Stimulated activated CD4-positive, alpha-beta T cell treated with anti-CD3 and anti-CD28 coated beads, Interleukin-4, amount 100 ng/mL, for 1 hour (primary cell): ENCODE measurements at places on chromosomes 5 and 9.

GRCh38 chr5:11075035-11075805, 314.2 kb upstream of the DAP start:
- no peak for DNase-seq

GRCh38 chr5:64637837-64638443, 52.4 kb upstream of the SHISAL2B start:
- no peak for DNase-seq

- DNase-seq: no peak
Observed at GRCh38 chr5:76471987-76472334, 68.9 kb downstream of the IQGAP2 start.

- no peak for DNase-seq
Observed at GRCh38 chr9:94511955-94512265, 43.0 kb upstream of the PCAT7 start.

DNA sequence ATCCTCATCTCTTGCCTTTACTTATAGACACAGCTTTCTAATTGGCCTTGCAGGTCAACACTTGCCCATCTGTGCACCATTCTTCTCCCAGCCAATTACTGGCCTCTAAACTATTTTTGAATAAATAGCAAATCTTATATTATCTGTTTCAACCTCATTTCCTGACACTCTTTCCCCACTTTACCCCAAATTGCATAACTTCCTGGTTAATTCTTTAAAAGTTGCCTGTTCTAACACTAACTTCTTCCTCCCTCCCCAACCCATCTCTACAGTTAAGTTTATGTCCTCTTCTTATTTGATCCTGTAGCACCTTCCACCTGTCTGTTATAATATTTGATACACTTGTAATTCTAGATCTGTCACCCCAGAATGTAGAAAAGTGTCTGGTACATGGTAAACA, 372.1 kb downstream of the PDE4D start:
- no peak for DNase-seq

GRCh38 chr5:106637275-106637674, 1033.5 kb downstream of the EFNA5 start:
- DNase-seq: no peak

GRCh38 chr5:59828623-59829022, 64.9 kb downstream of the PDE4D start:
- no peak for DNase-seq

DNA sequence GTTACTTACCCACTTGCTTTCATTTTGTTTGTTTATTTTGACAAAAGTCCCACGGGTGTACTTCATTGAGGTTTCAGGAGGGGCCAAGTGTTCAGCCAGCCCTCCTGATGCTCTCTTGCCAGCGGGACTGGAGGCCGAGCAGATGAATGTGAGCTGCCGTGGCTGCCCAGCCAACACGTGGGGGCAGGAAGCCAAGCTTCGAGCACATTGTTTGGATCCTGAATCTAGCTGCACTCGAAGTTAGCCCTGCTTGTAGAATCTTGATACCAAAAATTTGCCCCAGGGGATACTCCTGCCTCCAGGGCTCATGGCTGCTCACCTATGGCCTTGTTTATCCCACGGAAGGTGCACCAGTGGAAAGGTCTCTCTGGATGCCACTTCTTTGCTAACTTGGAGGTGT, 49.3 kb downstream of the RASGEF1C start:
- no peak for DNase-seq

- no peak for DNase-seq
Observed at GRCh38 chr5:170606941-170607340, 103.1 kb downstream of the KCNIP1 start.

GRCh38 chr9:68692519-68692918, 12.5 kb upstream of the PIP5K1B start:
- no peak for DNase-seq

DNA sequence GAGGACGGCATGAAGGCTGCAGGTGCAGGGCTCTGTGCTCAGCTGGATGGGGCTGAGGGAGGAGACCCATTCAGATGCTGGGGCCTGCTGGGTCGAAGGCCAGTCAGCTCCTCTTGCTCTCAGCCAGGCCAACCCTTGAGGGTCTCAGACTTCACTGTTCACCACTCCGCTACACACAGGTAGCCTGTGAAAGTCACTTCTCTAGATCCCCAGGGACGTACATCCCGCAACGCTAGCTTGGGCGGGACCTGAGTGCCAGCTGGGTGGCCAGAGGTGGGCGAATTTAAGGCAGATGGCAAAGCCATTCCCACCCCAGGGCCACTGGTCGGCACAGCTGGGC, 42.2 kb upstream of the FCN1 start:
- DNase-seq: no peak

DNA sequence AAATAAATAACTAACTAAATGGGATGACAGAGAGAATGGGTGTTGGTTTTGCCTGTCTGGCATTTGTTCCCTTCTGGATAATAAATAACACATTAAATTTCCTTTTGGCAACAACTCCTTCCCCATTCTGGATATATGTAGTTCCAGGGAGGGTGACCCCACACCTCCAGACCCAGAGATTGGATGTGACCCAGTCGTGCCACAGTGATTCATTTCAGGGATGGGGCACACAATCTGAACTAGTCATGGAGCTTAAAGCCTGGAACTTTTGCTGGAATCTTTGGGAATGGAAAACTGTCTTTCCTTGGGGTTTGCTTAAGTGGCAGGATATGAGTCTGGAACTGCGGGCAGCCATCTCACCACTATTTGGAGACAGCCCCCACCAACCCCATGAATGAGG, 11.3 kb downstream of the KLF9 start:
- DNase-seq: no peak

DNA sequence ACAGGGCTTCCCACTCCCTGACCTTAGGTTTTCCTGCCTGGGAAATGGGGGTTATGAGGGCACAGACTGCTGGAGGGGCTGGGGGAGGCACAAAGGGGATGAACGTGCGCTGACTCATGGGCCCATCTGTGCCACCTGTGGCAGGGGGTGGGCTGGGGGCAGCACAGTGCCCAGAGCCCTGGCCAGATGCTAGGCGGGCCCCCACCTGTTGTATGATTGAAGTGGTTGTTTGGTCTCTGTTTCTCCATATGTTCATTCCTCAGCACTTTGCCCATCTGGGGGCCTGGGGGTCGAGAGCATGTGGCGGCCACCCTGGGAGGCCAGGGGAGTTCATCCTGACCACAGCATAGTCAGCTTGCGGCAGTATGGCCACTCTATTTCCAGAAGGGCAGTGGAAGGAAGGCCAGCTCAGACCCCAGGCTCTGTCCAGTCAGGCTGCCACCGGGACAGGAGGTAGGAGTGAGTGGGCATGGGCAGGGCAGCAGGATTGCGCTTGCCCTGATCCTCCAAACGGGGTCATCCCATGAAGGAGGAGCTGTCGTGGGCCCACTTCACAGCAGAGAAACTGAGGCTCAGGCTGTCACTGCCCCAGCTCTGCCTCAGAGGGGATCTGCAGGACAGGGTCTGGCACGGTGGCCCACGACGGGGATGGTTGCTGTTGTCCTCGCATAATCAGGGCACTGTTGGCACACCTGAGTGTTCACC, 841 bp upstream of the NINJ1 start:
- no peak for DNase-seq

DNA sequence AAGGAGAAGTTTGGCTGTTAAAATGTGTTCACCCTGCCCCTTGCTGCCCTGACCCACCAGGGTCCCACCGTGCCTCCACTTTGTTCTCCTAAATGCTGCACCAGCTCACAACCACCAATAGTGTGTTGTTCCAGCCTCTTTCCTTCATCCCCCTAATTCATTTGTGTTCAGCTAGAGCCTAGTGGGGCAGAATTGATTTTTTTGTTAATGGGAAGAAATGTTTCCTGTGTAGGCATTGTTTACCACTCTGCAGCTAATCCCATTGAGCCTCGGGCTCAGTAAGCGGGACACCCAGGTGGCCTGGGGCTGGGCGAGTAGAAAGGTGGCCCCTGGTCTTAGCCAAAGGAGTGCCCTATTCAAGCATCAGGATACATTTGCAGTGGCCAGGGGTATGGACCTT, 127.6 kb downstream of the MVB12B start:
- DNase-seq: no peak

- DNase-seq: no peak
Observed at GRCh38 chr5:72233835-72234234, 86.2 kb downstream of the MRPS27 start.

GRCh38 chr5:143093452-143094086, 309.9 kb downstream of the NR3C1 start:
- no peak for DNase-seq

DNA sequence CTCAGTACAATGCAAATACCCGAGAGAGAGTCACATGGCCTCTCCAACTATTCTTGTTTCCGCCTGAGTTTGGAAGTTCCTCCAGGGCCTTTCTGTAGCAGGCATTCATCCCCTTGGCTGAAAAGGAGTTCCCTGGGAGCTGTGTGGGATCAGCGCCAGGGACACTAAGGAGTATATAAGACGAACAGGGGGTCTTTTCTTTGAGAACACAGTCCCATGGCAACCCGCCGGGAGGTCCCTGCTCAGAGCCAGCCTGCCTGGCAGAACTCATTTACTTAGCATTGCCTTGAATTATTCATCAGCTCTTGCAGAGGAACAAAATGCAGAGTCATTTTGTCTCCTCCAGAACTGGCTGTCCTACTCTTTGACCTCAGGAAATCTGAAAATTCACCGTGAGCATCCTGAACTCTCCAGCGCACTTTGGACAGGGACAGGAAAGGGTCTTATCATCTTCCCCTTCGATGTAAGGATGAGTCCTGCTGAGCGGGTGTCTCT, 120.4 kb upstream of the OSMR start:
- no peak for DNase-seq

DNA sequence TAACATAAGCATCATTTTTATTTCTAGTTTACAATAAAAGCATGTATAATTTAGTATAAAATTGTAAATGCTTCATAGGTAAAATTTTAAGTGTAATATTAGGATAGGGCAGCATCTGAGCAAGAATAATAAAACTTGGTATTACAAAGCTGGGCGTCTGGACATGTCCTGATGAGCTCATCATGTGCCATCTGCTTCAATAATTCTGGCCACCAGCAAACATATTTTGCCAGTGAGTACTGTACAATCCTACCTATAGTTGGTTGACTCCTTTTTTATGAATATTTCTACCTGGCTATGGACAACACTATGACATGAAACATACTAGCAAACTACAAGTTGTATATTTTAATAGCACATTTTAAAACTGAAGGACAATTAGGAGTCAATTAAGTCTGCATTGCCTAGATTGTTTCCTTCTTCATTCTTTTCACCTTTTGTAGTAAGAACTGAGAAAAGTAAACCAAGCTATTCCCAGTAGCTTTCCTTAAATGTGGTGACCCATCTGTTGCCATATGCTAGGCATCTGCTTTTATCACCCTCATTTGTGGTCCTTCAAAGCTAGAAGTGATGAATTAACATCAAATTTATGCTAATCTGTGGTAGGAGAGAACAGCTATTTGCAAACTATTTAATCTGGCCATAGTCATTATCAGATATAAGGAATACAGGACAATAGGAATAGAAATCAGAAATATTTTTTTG, 23.4 kb downstream of the LURAP1L start:
- DNase-seq: no peak

GRCh38 chr9:124295159-124295794, 37.5 kb downstream of the NEK6 start:
- no peak for DNase-seq

DNA sequence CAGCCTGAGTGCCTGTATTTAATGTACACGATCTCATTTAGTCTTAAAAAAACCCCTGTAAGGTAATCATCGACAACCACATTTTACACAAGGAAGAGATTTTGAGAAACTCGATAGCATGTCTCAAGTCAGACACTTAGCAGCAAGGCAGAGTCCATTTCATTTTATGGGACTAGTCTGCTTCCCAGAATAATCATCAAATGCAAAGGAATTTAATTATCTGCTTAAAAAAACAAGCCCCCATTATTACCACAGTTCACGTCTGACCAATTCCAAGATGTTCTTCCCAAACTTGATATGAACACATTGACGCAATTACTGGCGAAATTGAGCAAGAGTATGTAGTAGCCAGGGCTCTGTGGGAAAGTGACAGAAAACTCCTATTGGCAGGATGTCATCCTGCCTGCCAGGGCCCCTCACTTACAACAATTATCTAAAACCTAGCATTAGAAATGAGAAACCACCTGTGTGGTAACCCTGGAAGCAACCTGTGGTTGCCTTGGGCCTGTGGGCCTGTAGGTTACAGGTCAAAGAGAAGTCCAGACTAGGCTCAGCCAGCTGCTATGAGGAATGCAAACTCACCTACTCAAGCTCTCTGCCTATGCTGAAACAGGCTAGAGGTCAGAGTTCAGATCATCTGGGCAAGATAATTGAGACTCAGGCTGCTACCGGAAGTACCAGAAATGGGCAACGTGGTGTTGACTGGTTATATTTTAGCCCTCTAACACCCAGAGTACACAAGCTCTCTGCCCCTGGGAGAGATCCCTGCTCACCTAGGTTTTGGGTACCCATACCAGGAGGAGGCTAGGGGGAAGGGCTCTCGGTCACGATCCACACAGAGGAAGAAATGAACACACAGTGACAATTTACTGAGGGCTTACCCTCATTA, 1.6 kb downstream of the B4GALT1 start:
- no peak for DNase-seq

DNA sequence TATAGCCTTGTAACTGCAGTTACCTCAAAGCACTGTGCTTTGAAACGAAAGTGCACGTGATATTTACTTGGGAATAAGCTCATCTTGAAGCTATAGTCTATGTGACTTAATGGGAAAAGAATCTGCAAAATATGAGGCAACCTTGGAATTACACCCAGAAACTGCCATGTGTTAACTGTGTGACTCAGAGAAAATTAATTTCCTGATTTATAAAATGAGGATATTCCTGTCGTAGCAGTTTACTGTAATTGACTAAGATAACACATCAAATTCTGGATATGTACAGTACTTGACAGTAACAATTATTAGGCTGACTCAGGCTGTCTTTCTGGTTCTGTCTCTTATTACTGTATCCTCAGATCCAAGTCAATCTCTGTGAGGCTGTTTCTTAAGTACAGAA, 1079.9 kb upstream of the ACO1 start:
- no peak for DNase-seq

DNA sequence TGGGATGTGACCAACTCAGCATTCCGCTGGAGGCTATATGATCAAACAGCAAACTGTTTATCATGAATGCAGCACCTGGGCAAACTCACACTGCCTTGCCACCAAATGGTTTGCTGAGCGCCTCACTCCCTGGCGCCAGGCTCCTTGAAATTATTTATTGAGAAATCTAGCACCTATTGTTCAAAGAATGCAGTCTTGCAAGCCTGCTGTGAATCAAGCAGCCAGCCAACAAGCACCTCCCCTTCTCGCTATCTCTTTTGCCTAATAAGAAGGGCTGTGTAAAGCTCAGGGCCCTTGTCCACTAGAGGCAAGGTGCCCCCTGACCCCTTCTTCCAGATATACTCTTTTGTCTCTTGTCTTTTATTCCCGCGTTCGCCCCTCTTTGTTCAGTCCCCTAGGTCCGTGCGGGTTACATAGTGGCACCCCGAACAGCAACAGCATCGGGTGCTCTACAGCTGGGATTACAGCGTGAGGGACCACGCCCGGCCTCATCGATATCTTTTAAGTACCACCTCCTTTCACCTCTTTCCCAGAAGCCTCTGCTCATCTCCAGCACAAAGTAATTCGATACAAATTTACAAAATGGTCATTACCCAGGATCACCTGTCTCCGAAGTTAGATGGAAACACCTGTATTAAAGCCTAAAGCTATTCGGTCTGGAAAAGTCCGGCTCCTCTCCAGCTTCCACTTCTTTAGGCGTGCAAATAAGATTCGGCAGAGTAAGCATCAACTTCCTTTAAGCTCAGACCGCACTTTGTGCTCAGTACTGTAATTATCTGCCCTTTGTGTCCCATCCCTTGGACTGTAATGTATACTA, 896 bp downstream of the RIGI start:
- no peak for DNase-seq
